ENCODE measurements at places on chromosomes 1 and 21. TPM values are rescaled to one million over a fixed set of nuclear protein-coding genes. Genes with fewer than 3 reads are reported as not detected.

The CELSR2 gene
- 3.7 TPM for total RNA-seq

The RGS8 gene
- total RNA-seq, result not detected

The FCRL5 gene
- not detected for total RNA-seq

The MGST3 gene
- 101 TPM for total RNA-seq

The AJAP1 gene
- total RNA-seq, result not detected

The S100A1 gene
- total RNA-seq, result not detected

The GJA4 gene
- total RNA-seq, result not detected

The SPRR2E gene
- total RNA-seq, result not detected

Measured in T-helper 2 cell treated with Interferon-gamma antibody and Interleukin-4, amounts not matched to agents 100 ng/mL and 5 ng/mL, for 36 hours (primary cell).